ENCODE measurements at places on chromosomes 12 and 14. TPM values are rescaled to one million over a fixed set of nuclear protein-coding genes. Genes with fewer than 3 reads are reported as not detected.

Gene ALDH6A1
- 9.6 TPM for total RNA-seq

Gene HHIPL1
- 1.2 TPM for total RNA-seq

Gene RPGRIP1
- total RNA-seq, result 0.58 TPM

DNA sequence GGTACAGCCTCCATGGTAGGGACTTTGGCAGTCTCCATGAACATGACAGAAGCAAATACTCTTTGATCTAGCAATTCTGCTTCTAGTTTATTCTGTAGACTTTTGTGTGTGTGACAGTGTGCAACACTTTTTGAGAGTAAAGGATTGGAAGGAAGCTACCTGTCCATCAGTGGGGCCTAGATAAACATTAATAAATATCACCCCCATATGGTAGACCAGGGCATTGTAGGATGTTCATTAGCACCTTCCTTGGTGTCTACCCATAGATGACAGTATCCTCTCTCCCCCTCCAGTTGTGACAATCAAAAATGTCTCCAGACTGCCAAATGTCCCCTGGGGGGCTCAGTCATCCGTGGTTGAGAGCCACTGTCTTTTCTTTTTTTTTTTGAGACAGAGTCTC is 10.8 kb downstream of the SNRNP35 start:
- DNase-seq, result no peak

GRCh38 chr14:95125221-95125620 is 32.1 kb downstream of the DICER1 start:
- DNase-seq, result no peak
